ENCODE measurements at places on chromosomes 5 and 9.
A peak's percentile ranks its signal among the peaks of the same experiment; 100 is the strongest.

GRCh38 chr9:96294159-96294545 is 7.8 kb downstream of the HSD17B3 start:
- DNase-seq, result no peak

- DNase-seq, result no peak
Measured at GRCh38 chr9:129021091-129021490, 7.0 kb downstream of the SH3GLB2 start.

GRCh38 chr5:125558466-125558865 is 812.0 kb upstream of the ZNF608 start:
- DNase-seq, result no peak

DNA sequence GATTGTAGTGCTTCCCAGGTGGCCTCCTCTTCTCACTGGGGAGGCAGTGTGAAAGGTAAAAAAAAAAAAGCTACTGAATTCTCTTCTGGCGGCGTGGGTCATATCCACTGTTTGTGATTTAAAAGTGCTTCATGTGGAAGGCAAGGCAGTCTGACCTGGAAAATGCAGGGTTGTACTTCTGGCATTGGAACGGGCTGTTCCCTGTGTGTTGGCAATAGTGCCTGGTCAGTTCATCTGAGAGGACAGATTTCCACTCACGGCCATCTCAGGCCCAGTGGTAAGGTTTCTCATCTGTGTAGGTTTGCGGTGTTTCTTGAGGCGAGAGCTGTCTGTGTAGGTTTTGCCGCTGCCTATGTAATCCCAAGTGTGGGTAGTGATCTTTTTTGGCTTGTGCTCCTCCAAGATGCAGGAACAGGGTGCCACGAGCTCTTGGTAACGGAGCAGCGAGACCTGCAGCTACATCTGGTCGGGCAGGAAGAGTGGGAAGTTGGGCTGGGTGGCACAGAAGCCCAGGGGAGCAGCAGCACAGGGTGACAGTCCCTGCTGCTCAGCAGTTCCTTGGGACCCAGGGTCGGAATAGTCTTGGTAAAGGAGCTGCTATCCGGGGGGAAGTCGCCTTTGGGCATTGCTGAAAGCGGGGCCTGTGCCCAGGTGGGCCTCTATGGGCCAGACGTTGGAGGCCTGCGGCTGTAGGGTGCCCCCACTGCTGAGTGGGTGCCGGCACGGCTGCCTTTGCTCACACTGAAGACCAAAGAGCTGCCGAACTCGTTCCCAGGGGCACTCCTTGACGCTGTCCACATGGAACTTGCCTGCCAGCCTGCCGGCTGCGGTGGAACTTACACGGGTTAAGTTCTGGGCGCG is 11.2 kb downstream of the RCL1 start:
- DNase-seq, result no peak

DNA sequence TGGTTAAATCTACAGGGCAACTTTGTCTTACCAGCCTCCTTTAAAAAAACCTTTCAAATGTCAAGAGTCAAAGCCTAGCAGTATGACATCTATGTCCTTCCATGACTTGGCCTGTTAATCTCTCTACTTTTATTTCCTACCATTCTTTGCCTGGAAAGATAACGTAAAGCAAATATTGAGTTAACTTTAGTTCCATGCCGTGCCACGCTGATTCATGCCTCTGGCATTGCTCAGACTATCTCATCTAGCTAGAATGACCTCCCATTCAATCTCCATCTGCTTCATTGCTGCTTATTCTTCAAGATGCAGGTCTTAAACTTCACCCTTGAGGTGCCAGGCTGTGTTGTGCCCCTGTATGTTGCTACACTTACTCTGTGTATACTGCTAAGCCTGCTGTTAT is 729.8 kb downstream of the EFNA5 start:
- DNase-seq, result no peak

- DNase-seq, result no peak
Measured at GRCh38 chr5:141496038-141496437, 7.2 kb downstream of the PCDHGC5 start.

GRCh38 chr9:6680797-6681146 is 35.2 kb upstream of the GLDC start:
- DNase-seq, result peak; percentile 40

DNA sequence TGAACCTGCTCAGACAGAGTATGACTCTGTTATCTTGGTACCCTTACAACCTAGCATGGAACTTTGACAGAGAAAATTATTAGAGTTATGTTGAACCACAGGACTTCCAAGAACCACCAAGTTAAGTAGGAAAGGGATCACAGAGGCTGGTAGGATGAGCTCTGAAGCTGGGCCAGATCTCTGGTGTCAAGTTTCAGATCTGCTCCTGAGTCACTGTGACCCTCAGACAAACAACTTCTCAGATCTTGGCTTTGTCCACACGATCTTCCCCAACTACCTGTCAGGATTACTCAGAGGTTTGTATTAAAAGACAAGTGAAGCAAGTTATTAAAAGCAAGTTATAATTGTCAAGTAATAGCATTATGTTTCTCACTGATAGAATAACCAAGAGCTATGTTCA is 189.0 kb downstream of the SEC61B start:
- no peak for DNase-seq

DNA sequence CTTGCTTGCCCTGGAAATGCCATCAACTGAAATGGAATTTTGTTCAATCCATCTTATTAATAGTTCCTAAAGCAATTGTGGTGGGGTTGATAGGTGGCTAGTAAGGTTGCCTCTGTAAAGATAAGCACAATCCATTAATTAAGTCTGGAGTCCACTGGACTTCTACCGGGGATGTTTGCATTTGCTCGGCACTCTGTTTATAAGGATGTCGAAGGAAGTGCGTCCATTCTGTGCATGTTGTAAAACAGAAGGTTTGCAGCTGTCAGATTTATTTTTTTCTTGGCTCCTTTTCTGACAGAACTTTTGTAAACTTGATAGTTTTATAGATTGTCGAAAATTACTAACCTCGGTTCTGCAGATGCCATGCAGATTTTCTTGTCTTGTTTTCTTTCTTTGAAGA is 12.8 kb upstream of the TNFAIP8 start:
- no peak for DNase-seq

DNA sequence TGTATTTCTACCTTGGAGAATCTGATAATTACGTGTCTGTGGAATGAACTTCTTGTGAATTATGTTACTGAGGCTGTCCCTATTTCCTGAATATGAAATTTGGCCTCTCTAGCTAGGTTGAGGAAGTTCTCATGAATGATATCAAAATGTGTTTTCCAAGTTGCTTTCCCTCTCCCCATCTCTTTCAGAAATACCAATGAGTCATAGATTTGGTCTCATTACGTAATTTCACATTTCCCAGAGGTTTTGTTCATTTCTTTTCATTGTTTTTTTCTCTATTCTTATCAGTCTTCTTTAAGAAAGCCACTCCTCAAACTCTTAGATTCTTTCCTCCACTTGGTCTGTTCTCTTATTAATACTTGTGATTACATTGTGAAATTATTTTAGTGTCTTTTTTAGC is 923.8 kb upstream of the CDH9 start:
- no peak for DNase-seq

DNA sequence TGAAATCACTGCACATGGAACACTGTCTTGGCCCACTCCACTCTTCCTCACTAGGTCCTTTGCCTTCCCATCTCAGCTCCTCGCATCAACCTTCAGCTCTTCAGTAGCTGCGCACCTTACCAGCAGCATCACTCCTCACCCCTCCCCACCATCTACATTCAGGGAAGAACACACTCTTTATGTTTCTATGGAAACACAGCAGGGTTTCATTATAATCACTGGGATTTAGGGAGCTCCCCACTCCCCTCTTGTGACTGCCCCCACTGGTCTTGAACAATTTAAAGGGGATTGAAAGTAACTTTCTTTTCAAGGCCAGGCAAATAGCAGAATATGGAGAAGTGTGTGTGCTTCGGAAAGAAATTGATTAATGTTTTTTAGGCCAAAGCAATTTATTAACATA is 111.2 kb downstream of the INSYN2B start:
- no peak for DNase-seq

GRCh38 chr5:142314109-142314508 is 10.7 kb downstream of the SPRY4 start:
- no peak for DNase-seq

GRCh38 chr5:136021016-136021405 is 7.8 kb upstream of the TGFBI start:
- no peak for DNase-seq

DNA sequence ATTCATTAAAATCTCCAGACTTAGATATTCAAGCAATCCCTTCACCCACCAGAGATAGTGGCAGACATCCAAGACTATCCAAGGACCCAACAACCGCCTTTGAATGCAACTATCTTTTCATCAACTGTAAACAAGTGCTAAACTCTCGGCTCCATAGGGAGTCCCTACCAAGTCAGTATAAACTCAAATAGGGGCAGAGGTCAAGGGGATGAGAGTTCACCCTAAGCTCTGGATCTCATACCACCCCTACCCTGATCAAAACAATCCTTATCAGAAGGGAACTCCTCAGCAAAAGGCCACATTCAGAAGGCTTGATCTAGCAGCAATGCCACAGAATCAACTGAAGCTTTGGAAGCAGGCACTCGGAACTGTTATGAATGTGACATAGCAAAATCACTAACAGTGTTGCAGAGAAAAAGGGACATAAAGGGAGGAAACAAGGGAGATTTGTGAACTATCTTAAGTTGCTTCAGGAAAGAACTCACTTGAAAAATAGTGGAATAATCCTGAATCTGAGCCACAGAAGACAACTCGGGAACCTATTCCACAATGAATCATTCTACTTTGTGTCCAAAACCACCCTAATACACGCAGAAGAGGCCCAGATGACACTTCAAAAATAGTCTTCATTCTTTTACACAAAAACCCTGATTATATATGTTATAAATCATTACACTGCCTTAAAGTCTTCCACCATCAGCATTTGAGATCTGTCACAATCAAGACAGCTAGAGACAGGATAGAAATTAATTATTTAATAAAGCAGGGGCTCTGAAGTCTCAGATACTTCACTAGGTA is 49.8 kb downstream of the NR6A1 start:
- DNase-seq, result no peak

DNA sequence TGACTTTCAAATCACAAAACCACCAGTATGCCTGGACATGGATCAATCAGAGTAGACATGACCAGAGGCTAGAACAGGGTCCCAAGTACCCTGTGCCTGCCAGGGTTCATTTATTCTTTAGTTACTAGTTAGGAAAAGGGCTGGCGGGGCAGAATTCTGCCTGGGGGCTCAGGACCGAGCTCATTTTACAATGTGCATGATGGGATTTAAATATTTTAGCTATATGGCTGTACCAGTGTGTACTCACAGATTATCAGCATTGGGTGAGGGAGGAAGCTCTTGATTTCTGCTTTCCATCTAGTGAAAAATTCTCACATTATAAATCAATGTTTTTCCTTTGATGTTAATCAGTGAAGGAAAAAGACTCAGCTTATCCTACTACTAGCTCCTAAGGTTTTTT is 1511.1 kb downstream of the EFNA5 start:
- no peak for DNase-seq

DNA sequence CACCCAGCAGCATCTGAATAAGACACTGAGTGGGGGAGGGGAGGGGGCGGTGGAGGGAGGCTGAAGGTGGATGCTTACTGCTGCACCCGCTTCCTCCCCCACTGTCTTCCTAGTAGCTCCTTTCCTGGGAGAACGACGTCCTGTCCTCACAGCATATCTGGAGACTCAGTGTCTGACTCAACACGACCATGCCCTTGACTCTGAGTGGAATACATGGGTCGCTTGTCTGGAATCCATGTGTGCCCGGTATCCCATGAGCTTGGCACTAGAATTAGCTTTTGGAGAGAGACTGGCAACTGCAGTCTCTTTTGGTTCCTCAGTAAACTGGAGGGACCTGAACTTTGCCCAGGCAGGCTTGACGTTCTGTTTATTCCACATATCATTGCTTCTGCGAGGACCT is 125.4 kb upstream of the FAM120A start:
- DNase-seq, result no peak

- DNase-seq, result no peak
Measured at GRCh38 chr9:77521091-77521490, 127.0 kb downstream of the GNA14 start.

- no peak for DNase-seq
Measured at GRCh38 chr5:170488570-170488969, 15.2 kb upstream of the KCNIP1 start.

DNA sequence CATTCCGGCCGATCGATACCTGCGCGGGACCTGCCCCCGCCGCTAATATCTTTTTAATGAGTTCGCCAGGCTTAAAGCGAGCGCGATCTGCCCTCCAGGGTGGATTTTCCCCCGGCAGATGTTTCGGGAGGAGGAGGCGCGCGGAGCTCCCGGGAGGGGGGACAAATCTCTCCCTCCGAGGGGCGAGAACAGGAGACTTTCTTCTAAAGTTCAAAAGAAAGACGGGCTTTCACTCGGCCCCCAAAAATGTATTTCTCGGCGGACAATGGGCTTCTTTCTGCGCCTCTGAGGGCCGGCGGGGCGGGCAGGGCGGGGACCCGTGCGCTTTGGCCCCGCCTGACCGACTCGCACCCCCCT is 4.1 kb upstream of the PRDM12 start:
- DNase-seq, result no peak

DNA sequence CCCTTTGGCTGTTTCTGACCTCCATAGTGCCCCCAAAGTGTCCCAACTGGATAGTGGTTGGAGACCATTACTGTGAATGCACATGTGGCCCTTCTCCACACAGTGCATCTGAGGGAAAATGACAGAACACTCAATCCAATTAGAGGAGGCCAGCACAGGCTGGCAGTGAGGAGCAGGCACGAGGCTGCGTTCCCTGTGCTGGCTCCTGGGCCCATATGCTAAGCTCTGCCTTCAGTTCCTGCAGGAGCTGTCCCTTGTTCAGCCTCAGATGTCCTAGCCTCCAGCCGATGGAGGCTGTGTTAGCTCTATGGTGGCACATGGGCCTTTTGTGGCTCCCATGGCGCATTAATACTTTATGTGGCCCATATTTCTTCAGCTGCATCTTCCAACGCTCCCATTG is 35.8 kb downstream of the ALG2 start:
- DNase-seq, result no peak

- no peak for DNase-seq
Measured at GRCh38 chr9:84775056-84775643, 105.6 kb downstream of the NTRK2 start.

GRCh38 chr9:128113526-128114325 is 13.8 kb downstream of the PTGES2 start:
- no peak for DNase-seq

- DNase-seq, result no peak
Measured at GRCh38 chr5:146130440-146131045, 25.2 kb upstream of the PLAC8L1 start.

- no peak for DNase-seq
Measured at GRCh38 chr9:69578026-69578425, 94.1 kb downstream of the APBA1 start.

- no peak for DNase-seq
Measured at GRCh38 chr5:78495800-78496199, 135.4 kb downstream of the SCAMP1 start.

DNA sequence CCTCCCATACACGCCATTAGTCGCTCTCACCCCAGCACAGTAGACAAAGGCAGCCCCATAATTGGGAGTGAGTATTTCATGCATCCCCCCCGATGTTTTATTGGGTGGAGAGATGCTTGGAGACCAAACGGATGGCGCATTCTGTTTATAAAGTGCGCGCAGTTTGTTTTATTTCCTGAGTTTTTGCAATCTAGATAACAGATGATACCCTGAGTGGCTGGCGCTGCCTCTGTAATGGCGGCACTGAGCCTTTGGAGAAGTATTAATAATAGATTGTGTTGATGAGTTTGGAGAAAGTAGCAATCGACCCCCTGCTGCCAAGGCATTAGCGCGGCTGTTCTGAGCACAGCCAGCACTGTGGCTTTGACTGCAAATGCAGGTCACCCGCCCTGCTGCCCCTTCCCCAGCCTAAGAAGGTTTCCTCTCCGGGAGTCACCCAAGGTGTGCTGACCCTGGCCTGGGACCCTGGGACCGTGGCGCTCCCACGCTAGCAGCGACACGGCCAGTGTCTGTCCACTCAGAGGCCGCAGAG is 74.3 kb downstream of the LMX1B start:
- no peak for DNase-seq

GRCh38 chr5:140408750-140409241 is 7.2 kb downstream of the ANKHD1 start:
- DNase-seq, result no peak
